Thymus (tissue), 14 donors: ENCODE measurements at places on chromosomes 5 and 9.

DNA sequence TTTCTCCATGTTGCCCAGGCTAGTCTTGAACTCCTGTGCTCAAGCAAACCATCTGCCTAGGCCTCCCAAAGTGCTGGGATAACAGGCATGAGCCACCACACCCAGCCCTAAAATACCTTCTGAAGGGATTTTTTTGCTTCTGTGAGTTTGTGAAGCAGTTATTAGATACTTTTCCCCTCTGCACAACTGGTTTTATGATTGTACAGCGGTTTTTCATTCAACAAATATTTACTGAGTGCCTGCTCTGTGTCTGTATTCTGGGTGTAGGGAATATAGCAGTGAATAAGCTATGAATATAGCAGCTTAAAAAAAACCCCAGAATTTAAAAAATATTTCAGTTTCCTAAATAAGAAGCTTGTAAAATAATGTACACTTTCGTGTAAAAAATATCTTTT, 2.3 kb downstream of the SNX24 start:
- no peak for DNase-seq

DNA sequence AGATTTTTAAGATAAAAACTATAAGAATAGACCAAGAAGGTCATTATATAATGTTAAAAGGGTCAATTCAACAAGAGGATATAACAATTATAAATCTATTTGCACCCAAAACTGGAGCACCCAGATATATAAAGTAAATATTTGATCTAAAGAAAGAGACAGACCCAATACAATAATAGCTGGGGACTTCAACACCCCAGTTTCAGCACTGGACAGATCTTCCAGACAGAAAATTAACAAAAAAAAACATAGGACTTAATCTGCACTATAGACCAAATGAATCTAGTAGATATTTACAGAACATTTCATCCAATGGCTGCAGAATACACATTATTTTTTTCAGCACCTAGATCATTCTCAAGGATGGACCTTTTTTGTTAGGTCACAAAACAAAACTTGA, 331.9 kb downstream of the SPOCK1 start:
- no peak for DNase-seq

- no peak for DNase-seq
Observed at GRCh38 chr9:106860721-106861639, 2.0 kb upstream of the ZNF462 start.

DNA sequence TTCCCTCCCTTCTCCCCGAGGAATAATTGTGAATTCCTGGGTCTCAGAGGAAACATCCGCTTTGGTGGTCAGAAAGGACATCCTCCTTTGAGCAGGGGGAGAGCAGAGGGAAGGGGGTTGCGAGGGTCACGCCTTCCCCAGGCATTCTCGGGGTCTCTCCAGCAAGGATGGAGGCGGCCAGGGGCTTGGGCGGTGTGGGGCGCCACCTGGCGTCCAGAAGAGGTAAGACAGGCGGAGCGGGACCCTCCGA, 129.1 kb downstream of the KCNIP1 start:
- DNase-seq, result peak; percentile 73

- no peak for DNase-seq
Observed at GRCh38 chr9:35656831-35657545, 831 bp downstream of the RMRP start.

GRCh38 chr5:140694276-140694675, 3.0 kb downstream of the HARS2 start:
- DNase-seq, result no peak

DNA sequence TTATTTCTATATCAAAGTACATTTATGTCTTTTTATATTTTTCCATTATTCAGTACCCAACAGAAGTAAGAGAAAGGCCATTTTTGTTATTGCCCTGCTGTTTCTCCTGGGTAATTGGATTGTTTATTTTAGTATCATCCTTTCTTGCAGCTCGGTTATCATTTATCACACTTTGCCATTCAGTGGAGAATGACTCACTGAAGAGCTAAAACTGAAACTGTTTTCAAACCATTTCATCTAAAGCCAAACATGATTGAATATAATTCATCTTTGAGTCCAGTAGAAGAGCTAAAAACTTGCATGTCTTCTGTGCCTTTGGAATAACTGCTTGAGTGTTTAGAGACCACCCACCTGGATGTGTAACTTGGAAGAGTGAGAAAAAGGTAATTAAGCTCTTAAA, 139.5 kb upstream of the PRDM9 start:
- no peak for DNase-seq

DNA sequence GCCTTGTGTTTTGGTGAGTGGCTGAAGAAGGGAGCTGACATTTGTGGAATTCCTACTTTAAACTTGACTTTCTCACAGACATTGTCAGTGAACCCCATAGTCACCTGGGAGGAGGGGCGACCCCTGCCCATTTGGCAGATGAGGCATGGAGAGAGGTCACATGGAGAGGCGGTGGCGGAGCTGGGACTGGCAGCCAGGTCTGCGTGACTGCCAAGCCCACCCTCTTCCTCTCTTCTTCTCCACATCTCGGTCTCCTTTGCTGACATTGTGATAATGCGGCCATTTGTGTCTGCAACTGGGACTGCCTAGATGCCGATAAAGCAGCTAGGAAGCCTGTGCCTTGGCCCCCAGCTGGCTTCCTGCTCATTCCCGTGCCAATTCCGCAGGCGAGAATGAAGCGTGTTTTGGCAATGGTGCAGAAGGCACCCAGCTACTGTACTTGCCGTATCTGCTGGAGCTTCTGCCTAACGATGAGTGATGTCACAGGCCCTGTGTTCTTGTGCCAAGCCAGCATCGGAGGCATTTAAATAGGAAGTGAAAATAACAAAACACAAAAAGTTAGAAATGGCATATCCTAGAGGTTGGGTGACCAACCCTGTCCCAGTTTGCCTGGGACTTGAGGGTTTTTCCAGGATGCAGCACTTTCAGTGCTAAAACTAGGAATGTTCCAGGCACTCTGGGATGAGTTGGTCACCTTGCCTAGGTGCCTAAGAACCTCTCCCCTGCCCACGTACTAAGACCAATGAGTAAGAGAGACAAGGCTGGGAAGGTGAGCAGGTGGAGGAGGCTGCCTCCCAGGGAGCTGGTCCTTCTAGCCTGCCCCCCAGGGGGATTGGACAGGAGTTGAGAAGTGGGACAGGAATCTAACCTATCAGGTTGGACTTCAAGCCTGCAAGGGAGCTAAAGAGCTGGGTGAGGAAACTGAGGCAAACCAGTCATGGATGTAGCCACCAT, 23.6 kb downstream of the OLFML2A start:
- no peak for DNase-seq

GRCh38 chr9:93111001-93111370, 15.0 kb downstream of the CARD19 start:
- no peak for DNase-seq
